ENCODE measurements at places on chromosomes 11 and 22.

DNA sequence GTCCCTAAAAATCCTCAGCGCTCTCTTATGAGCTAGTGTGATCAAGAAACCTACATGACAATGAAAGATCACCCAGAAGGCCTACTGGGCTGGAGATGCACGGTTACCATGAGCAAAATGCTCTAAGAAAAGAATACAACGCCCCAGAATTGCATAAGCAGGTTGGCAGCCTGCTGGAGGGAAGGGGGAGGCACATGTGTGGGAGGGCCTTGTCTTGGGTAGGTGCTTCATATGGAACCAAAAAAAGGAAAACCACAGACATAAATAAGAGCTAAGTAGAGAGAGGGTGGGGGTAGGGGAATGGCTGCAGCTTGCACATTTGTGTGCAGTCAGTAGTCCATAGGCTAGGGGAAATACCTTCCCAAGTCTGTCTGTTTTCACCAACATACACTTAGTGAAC, 2.8 kb downstream of the SIAE start:
- DNase-seq = no peak

DNA sequence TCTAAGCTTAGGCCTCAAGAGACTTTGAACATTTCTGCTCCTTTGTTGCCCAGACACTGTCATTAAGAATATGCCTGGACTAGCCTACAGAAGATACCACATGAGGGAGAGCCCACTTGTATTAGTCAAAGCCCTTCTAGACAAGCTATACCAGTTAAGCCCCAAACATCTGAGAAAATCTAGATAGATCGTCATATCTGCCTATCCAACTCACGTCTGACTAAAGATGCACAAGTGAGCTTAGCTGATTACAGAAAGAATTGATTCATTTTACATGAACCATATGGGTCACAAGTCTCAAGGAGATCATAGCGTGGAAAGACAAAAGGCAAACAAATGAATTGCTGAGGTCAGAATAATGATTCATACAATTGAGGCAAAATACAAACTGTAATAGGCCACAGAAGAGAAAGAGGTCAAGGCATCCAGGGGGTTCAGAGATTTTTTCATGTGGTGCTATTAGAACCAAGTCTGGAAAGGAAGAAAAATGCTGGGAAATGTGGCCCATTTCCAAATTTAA, 1155.5 kb upstream of the TENM4 start:
- peak; percentile 36 for DNase-seq

- peak; percentile 25 for DNase-seq
Measured at GRCh38 chr11:2196970-2197770, 25.6 kb upstream of the TH start.

DNA sequence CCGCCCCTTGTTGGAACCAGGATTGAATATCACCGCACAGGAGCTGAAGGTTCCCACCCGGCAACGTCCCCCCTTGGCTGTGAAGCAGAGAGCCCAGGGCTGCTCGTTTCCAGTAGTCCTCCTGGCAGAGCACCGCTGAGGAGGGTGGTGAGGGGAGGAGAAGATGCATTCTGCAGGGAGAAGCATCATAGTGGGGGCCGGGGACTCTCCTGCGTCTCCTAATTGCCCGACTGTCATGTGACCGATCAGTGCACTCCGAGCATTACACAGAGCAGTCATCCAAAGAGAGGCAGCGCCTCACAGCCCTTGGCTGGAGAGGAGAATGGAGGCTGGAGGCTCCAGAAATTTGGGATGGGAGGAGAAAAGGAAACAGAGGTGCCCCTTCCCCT, 85.0 kb upstream of the SEPTIN5 start:
- no peak for DNase-seq

DNA sequence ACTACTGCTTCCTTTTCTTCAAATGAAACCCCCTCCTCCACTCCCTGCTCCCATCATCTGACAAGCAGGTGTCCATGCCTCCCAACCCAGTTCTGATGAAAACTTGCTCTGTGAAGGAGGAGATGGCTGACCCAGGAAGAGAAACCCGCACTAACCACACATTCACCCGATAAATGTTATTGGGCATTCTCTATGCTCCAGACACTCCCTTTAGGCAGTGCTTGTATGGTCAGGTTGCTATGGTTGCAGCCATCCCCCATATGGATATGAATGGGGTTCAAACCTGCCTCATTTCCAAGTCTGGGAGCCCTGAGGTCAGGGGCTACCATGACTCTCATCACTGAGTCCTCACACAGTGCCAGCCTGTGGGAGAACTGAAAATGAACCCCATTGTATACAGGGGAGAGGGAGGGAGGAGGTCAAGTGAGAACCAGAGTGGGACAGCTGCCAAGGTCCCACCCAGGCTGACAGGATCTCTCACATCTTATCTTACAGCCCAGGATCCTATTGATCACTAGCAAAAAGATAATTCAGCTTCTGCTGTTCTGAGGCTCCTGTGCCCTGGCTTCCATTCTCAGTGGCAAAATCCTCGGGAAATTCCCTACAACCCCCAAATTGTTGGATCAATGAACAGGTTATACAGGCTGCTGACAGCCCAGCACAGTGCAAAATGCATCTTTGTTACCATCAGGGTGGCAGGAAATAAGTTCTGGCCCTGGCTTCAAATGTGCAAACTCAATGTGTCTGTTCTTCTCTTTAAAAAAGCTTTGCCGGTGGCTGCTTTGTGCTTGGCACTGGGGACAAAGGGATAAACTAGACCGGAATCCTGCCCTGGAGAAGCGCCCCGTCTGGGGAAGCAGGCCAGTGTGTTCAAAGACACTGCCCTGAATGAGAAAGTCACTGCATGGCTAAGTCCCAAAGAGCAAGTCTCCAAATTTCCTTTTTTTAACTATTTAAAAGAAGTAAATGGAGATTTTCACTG, 22.7 kb upstream of the ACER3 start:
- no peak for DNase-seq

GRCh38 chr11:69542314-69543168, 61.1 kb downstream of the LINC01488 start:
- DNase-seq = no peak

DNA sequence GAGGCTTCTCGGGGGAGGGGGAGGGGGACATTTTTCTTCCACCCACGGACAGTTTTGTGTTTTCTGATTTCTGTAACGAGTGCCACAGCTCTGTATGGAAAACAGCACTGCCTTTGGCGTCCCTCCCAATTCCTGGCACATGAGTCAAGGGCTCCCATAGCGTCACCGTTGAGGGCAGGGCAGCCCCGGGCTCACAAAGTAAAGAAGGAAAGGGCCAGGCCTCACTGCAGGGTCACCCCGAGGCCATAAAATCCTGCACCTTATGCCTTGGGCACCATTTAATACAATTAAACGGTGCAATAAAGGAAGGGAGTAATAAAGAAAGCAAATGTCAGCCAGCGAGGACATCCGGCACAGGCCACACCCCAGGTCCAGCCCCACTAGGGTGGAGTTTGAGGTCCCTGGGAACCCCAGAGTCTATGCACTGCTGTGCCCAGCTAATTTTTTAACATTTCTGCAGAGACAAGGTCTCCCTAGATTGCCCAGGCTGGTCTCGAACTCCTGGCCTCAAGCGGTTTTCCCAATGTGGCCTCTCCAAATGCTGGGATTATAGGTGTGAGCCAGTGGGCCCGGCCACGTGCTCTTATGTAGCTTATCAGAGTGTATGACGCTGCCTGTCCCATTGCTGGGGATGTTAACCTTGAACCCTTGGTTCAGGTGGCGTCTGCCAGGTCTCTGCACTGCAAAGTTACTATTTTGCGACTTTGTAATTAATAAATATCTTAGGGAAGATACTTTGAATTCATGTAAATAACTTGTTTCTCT, 13.6 kb upstream of the MUC2 start:
- peak; percentile 73 for DNase-seq

GRCh38 chr11:127238321-127238720, 237.8 kb upstream of the KIRREL3 start:
- peak; percentile 56 for DNase-seq

- no peak for DNase-seq
Measured at GRCh38 chr11:125457814-125458343, 38.2 kb downstream of the FEZ1 start.

GRCh38 chr11:88849368-88849767, 216.4 kb downstream of the GRM5 start:
- peak; percentile 22 for DNase-seq

DNA sequence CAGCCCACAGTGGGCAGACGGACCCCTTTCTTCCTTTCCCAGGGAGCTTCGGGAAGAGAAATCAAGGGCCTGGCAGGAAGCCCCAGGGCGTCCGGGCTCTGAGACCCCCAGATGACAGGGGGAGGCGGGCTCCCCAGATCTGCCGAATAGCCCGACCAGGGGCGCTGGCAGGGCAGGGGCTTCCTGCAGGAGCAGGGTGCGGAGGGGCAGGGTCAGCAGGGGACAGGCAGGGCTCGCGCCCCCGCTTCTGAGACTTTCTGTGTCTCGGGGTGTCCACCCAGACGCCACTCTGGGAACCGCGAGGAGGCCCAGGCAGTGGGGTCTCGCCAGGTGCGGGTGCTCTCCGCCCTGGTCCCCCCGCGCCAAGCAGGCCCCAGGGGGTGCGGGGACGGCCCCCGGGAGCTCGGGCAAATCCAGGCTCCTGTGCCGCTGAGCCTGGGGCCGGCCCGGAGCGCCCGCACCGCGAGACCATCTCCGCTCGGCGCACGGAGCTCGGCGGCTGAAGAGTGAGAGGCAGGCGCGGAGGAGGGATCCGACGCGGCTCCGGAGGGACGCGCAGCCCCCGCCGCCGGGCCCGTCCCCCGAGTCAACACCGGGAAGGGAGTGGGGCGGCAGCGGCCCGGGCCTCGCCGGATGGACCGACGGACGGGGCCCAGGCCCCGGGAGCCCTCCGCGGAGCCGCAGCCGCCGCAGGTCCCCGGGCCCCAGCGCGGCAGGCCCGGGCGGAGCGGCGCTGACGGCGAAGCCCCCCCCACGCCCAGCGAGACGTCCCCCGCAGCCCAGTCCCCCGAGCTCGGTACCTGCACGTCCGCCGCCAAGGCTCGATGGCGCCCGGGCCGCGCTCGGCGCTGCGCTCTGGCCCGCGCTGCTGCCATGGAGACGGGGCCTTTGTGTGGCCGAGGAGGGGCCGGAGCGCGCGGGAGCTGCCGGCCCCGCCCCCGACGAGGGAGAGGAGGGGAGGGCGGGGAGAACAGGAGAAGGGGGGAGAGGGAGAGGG, at the start of gene PLXNB2:
Gene PLXNB2, minus strand, starts transcription at position 894 of the 997 bp plus-strand sequence. CDS start 17,062 bp downstream, outside the sequence.
- peak; percentile 25 for DNase-seq

GRCh38 chr22:36671404-36671803, 32.1 kb downstream of the CACNG2 start:
- no peak for DNase-seq

DNA sequence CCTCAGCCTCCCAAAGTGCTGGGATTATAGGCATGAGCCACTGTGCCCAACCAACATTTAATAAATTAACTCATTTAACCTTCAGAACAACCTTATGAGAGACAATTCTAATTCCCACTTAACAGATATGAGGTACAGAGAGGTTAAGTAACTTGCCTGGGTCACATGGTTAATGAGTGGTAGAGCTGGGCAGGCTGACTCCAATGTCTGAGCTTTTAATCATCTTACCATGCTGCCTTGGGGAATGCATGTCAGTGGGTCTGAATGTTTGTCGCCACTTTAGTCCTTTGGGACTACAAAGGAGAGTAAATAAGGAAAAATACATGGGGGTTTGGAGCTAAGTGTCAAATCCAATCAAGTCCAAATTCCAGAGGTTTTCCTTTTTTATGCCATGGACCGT, 11.2 kb upstream of the PIK3C2A start:
- no peak for DNase-seq

GRCh38 chr22:38169116-38169515, 12.5 kb downstream of the PLA2G6 start:
- DNase-seq = no peak

DNA sequence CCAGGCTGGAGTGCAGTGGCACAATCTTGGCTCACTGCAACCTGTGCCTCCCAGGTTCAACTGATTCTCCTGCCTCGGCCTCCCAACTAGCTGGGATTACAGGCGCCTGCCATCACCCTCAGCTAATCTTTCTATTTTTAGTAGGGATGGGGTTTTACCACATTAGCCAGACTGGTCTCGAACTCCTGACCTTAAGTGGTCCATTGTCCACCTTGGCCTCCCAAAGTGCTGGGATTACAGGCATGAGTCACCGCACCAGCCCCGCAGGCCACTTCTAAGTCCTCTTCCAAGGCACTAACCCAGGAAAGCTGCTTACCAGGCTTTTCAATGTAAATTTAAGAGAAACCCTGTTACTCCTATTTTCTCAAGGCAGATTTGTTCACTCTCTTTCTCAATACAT, 50.4 kb downstream of the DENND5A start:
- no peak for DNase-seq

- no peak for DNase-seq
Measured at GRCh38 chr11:64880240-64881001, 2.0 kb upstream of the EHD1 start.

DNA sequence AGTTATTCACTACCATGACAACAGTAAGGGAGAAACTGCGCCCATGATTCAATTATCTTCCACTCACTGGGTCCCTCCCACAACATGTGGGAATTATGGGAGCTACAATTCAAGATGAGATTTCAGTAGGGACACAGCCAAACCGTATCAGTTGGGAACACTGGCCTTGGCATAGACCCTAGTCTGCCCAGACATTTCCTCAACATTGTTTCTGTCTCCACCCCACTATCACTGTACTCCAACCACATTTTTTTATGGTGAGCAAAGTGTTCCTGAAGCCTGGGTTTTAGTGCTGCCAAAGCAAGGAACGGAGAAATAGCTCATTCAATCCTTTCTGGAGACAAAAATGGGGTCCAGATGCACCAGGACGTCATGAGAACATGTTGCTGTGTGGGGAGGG, 122.6 kb upstream of the CCDC179 start:
- no peak for DNase-seq

GRCh38 chr11:73988227-73988626, 5.6 kb upstream of the UCP2 start:
- no peak for DNase-seq

GRCh38 chr22:22387386-22387736, 121.2 kb downstream of the ZNF280B start:
- DNase-seq = no peak

DNA sequence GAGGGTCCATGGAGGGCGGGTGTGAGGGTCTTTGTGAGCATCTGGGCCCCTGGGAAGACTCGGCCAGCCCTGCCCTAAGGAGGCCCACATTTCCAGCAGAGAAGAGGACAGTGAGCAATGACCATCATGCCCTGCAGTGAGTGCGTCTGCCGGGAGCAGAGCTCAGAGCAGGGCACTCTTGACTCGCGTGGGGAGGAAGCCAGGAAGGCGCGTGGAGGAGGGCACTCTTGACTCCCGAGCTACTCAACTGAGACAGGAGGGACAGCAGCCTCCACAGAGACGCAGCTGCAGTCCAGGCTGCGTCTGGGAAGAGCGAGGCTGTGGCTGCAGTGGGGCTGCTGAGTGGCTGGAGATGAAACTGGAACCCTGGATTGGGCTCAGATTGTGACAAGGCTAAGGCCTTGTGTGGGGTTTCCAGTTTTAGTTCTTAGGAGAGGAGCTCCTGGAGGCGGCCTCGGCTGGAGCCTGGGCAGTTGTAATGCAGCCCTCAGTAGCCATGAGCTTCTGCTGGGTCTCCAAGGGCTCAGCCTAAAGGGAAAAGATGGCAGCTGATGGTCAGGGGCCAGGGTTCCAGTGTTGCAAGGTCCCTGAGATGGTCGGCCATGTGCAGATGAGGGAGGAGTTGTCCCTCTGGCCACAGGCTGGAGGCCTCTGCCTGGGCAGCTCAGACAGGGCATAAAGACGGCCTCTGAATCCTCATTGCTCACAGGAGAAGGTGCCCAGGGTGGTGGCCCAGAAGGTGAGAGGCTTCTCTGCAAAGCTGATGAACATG, 264.7 kb upstream of the B3GAT1 start:
- no peak for DNase-seq
